ENCODE measurements at places on chromosomes 6 and 20.

DNA sequence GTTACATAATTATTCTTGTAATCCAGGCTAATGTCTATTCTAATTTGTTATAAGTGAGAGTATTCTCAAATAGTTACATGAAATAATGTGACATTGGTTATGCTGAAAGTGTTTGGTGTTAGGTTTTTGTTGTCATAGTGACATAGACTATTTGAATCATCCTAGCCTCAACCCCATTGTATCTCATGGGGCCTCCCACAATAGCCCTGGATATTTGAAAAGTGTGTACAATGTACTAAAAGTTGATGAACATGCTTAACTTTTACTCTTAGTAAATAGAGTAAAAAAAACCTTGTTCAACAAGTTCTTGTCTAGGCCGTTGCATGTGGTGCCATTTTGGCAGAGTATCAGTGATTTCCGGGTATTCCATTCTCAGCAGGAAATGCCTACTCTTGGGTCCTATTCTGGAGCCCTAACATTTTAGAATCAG is 83.0 kb downstream of the RTN4IP1 start:
- DNase-seq: no peak

- no peak for DNase-seq
Measured at GRCh38 chr6:168377856-168378832, 58.6 kb upstream of the DACT2 start.

DNA sequence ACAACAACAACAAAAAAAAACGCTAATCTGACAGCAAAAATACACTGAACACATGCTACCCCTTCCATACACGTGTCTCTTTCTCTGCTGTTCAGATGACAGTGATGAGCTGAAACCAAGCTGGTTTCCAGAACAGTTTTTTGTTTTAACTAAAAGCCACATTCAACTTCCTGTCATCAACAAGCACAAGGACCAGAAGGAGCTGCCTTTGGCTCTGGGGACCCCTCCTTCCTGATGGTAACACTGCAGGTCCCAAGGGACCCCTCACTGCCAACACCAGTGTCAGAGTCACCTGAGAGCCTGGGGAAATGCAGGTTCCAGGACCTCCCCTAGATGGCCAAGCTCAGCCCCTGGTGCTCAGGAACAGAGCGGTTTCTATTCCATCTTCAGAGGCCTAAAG is 6.0 kb downstream of the CST7 start:
- DNase-seq: no peak

GRCh38 chr6:109096208-109096607 is 901 bp downstream of the CEP57L1 start:
- DNase-seq: no peak

GRCh38 chr6:111243095-111243494 is 155.8 kb downstream of the SLC16A10 start:
- DNase-seq: no peak

GRCh38 chr6:41100871-41101287 is 28.1 kb downstream of the NFYA start:
- no peak for DNase-seq

- DNase-seq: no peak
Measured at GRCh38 chr20:36975099-36975818, 23.8 kb upstream of the SAMHD1 start.

DNA sequence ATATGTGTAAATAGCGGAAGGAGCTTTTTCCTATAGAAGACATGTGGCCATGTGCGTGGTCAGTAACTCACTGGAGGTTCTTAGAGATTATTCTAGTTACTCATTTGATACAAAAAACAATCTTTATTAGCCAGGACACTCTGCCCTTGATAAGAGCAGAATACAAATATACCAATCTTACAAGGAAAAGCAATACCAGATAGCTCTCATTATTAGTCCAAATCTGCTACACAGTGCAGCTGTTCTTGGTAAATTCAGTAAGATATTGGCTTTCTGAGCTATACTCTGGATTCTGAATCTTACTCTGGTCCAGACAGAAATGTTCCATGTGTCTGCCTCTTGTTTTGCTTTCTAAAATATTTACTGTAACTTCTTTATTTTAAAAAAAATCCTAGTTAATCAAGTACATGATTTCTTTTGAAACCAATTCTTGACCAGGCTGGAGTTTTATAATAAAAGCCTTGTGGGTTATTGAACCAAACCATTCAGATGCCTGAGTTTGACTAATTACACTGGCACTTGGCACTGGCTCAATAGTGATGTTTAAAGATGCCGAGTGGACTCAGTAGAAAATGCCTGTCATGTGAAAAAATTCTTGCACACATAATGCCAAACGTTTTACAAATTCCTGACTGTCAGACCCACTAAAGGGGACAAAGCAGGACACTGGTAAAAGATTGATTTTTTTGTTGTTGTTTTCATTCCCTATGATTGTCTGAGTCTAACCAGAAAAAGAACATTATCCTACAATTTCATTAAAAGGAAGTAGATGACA is 242.8 kb upstream of the TCF21 start:
- DNase-seq: no peak

GRCh38 chr6:3260296-3260695 is 1.5 kb downstream of the PSMG4 start:
- DNase-seq: no peak

DNA sequence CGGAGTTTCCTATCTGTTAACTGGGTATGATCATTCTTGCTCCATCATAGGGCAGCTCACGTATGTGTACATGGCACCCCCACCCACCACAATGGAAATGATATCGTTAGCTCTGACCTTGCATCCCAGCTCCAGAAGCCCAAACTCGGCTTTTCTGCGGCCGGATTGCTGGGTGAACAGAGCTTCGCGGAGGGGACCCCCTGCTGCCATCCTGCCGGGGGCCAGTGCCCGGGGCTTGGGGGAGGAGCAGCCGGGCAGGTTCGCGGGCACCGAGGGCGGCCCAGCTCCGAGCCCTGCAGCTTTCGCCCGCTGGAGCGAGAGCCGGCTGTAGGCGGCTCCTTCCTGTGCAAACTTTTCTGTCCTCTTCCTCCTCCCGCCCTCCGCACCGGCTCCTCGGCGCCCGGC is 24.9 kb upstream of the FUCA2 start:
- no peak for DNase-seq

DNA sequence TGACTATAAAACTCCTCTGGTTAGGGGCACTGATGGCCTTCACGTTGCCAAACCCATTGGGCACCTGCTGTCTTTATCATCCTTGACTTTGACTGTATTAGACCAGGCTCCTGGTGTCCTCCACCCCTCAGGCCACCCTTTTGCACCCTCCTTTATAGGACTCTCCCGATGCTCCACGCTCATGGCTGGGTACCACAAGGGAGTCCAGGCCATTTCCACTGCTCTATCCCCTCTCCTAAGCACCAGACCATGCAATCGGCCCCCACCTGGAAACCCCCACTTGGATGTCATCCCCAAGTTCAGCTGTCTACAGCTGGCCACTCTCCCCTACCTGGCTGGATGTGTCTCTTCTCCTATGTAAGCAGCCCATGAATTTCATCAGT is 115.2 kb downstream of the TOX2 start:
- no peak for DNase-seq

- DNase-seq: no peak
Measured at GRCh38 chr6:166904101-166904746, 52.1 kb downstream of the RNASET2 start.

DNA sequence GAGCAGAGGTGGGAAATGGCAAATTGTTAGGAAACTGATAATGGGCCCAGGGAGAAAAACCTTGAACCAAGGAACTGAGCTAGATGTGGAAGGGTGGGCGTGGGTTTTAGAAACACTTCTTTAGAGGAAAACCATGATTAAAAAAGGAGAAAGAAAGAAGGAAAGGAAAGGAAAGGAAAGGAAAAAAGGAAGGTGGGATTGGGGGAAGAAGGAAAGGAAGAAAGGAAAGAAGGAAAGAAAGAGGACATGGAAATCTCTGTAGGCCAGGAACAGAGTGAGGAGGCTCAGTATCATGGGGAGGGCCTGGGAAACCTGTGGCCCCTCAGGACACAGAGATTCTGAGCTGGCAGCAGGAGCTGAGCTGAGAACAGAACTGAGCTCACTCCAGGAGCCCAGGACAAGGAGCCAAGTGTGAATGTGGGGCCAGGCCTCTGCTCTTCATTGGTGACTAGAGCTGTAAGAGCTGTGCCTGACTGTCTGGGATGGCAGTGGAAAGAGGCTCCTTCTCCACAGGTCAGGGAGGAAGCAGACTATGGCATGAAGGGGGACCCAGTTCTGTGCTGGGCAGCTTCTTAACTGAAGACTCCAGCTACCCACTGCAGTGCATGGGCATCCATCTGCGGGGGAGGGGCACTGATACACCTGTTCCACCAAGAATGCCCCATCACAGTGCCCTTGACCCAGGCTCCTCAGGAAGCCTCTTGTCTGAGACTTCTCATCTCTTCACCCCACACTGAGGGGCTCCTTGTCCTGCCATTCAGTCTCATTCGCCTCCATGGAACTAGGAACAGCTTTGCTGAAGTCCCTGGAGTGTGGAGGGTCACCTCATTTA is 116.1 kb upstream of the BACH2 start:
- no peak for DNase-seq

DNA sequence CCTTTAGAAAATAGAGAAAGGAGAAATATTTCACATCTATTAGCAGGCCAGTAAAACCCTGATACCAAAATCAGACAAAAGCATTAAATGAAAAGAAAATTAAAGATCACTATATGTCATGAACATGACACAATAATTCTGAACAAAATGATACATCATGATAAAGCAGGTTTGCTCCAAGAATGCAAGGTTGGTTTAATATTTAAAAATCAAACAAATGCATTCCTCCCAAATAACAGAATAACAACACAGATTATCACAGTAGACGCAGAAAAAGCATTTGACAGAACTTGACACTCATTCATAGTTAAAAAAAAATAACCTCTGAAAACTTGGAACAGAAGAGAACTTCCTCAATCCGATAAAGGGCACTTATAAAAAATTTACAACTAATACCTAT is 22.9 kb upstream of the ARMC2 start:
- DNase-seq: no peak

- DNase-seq: no peak
Measured at GRCh38 chr6:115865914-115866313, 194.8 kb downstream of the FRK start.

GRCh38 chr6:45507186-45507585 is 129.5 kb upstream of the SUPT3H start:
- no peak for DNase-seq

DNA sequence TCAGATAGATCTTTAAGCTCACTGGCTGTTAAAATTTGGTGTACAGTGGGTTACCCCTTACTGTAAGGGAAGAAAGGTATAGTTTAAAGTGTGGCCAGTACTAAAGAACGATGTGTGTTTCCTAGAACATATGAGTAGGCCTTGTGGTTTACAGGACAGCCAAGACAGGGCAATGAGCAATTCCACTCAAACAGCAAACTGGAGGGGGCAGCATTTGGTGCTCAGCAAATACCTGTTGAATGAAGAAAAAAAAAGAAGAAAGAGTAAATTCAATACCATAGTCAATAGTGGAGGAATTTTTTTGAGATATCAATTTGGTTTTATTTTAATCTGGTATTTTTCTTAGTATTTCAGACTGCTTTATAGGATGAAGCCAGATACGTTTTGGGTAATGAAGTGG is 3.8 kb upstream of the NCOA5 start:
- no peak for DNase-seq

- DNase-seq: no peak
Measured at GRCh38 chr6:118886641-118887040, 7.3 kb upstream of the ASF1A start.

DNA sequence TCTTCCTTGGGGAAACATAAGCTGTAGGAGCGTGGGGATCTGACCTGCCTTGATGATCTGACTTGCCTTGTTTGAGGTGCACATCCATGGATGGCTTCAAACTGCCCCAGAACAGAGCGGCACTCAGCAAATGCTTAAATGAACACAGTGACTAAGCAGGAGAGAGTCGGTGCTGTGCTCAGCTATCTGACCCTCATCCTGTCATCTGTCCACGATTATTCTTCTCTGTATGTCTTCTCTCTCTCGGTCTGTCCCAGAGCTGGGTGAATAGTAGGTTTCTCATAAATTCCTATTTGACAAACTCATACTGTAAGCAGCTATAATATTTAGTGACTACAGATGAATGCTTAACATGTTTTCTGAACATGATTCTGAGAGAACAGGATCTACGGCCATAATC is 37.3 kb downstream of the TRAM2 start:
- no peak for DNase-seq

GRCh38 chr20:46423882-46424482 is 17.6 kb upstream of the ELMO2 start:
- DNase-seq: no peak

DNA sequence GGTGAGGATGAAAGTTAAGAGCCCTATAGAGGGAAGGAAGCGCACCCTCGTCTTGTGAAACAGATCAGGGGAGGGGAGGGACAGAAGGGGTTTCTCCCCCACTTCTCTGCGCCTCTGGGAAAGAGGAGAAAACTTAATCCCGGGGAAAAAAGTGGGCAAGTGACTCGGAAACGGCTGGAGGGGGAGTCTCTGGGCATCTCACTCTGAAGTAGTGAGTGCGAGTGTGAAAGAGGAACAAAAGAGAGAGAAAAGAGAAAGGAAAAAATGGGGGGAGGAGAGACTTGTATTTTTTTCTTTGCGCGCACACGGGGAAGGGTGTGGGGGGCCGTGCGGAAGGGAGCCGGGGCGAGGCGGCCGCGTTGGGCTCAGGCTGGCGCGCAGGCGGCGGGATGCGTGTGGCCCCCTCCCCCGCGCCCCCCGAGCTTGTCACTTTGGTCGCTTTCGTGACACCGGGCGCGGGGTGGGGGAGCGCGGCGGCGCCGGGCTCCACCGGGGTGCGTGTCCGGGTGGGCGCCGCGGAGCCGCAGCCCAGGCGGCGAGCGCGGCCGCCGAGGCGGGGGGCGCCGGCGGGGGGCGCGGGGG is 454 bp downstream of the L3MBTL3 start:
- no peak for DNase-seq

DNA sequence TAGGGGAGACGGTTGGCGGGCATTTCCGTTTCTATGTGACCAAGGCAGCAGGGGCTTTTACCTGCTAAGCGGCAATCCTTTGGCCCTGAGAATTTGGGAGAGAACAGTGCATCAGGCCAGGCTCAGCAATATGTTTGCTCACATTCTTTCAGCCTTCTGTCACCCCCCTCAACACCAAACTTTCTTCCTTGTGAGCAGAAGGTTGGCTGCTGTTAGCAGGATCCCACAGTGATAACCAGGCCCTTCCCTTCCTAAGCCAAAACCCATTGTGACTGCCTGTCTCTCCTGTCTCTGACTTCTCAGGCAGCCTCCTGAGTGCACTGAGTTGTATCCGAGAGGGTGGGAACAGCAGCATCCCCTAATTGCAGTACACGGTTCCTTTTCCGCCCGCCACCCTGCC is 43.7 kb downstream of the STK35 start:
- DNase-seq: no peak

GRCh38 chr6:84539122-84539856 is 225.1 kb downstream of the TBX18 start:
- no peak for DNase-seq

Data from AG04450 (cell line).